ENCODE measurements at places on chromosomes 2 and 18.

DNA sequence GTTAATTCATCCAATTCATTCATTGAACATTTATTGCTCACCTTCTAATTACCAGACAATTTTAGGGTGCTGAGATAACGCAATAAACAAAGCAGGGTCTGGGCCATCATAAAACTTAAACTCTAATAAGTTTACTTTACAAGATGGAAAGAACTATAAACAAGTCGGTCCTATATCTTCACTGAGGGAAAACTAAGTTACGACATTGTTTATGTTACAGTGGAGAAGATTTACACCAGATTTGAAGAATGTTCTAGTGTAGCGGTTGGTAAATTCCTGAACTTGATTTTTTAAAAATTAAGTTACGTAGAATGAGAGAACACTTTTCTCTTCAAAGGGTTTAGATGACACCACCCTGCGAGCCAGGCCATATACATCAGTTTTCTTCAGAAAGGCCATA lies 20.7 kb upstream of the FRZB start:
- DNase-seq: no peak

DNA sequence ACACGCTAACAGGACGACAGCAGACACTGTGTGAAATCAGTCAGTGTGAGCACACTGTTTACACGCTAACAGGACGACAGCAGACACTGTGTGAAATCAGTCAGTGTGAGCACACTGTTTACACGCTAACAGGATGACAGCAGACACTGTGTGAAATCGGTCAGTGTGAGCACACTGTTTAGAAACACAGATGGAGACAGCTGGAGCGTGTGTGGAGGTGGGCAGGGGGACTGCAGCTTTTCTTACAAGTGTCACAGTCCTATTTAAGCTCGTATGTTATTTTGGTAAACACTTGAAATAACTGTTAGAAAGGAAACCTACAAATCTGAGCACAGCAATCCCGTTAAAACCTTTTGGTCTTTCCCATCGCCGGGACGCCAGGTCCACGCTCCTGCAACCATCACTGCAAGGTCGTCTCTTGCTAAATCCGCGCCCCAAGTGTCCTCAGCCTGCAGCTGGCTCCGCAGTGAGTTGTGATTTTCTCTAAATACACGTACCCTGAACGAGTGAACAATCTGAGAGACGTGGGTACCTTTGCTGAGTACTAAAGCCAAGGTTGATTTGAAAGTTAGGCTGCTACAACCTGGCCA lies 58.9 kb upstream of the CTDP1 start:
- no peak for DNase-seq

GRCh38 chr2:47735136-47735869 lies 47.6 kb upstream of the MSH6 start:
- DNase-seq: no peak

- DNase-seq: no peak
Measured at GRCh38 chr18:9530226-9531009, 55.1 kb downstream of the RALBP1 start.

- no peak for DNase-seq
Measured at GRCh38 chr2:33510586-33510968, 34.1 kb downstream of the RASGRP3 start.

DNA sequence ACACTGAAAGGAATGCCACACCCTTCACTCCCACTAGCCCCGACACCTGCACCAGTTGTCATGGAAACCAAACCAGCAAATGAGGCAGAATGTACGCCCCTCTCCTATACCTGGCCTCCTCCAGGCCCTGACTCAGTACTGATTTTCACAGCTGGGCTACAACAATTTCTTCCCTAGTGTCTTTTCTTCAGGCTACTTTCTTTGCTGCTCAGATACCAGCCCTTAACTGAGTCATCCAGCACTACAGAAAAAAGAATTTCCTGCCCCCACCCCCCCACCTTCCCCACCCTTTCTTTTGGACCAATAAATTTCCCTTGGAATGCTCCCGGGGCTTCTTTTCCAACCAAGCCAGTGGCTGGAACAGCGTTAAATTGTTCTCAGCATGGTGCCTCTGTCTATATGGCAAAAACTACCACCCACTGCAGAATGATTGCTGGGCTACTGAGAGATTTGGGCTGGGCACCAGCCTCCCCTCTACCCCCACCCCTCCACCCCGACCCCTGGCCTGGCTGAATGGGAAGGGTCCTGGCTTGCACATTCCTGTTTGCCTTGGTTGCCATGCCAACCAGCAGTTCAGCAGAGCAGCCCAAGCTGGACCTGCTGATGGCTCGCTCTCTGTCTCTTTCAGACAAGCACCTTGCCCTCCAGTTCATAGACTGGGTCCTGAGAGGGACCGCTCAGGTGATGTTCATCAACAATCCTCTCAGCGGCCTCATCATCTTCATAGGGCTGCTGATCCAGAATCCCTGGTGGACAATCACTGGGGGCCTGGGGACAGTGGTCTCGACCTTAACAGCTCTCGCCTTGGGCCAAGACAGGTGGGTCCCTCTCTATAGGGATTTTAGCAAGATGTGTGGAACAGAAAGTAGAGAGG lies 11.3 kb downstream of the SLC14A2 start:
- no peak for DNase-seq

- DNase-seq: no peak
Measured at GRCh38 chr18:3395466-3395865, 54.5 kb upstream of the TGIF1 start.

Measured in ascending aorta (tissue), 2 donors.